ENCODE measurements at places on chromosomes 2 and 18.

DNA sequence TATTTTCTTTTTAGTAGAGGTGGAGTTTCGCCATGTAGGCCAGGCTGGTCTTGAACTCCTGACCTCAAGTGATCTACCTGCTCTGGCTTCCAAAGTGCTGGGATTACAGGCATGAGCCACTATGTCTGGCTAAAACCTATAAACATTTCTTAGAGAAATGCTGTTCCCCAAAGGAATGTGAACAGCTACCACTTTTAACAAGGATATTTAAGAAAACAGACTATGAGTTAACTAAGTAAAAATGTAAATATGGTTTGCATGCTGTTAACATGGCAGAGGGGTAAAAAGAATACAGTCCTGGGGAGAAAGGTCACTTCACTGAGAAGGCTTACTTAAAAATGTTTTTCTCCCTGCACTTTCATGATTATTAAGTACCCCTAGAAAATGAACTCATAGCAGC, 57.1 kb downstream of the SLC16A14 start:
- no peak for DNase-seq

DNA sequence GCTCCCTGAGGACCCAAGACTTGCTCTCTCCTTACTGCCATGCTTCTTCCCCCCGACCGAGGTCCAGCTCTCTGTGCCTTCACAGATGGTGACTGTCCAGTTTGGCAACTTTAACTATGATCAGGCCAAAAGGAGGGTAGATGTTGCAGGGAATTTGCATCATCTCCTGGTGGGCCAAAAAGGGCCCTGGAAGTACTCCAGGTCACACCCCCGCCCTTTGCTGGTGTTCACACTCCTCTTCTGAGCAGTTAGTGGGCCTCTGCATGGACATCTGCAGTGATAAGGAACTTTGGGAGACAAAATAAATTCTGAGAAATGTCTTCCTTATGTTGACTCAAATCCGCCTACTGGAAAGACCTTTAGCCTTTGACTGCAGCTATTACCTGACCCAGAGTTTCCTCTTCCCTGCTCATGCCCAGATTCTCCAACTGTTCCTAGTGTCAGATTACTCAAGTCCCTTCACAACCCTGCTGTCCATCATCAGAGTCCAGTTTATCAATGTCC, 234.4 kb downstream of the LOXHD1 start:
- peak; percentile 61 for DNase-seq

DNA sequence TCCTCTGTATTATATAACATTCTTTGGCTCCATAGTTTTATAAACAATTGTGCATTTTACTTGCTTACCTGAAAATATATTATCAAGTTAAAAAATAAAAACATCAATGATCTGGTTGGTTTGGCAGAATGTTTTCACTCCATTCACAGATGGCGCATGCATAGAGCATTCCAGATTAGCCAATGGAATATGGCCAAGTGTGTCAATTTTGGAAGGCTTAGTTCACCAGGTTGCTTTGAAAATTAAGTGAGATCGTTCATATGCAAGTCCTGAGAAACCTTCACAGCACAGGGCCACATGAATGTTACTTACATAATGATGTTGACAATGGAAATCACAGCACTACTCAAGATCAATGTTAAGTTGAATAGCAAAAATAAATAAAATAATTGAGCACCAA, 335.7 kb downstream of the GRB14 start:
- DNase-seq: no peak

GRCh38 chr2:190636361-190636760, 12.5 kb upstream of the NAB1 start:
- no peak for DNase-seq

GRCh38 chr2:232328516-232329460, 49.8 kb upstream of the ALPP start:
- no peak for DNase-seq

DNA sequence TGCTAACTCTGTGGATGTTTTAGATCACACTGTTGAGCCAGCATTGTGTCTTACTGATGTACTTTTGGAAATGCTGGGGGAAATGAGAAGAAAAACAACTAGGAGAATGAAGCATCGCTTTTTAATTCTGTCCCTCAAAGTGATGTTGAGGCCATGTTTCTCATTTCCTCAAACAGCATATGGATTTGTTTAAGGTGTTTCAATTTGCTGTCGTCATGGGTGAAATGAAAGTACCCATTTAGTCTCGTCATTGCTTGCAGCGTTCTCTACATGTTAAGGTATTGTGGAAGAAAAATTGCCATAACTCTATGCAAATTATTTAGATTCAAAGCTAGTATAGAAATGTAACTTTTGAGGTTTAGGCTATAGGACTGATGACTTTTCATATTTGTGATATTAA, 151.3 kb downstream of the KCTD1 start:
- no peak for DNase-seq

DNA sequence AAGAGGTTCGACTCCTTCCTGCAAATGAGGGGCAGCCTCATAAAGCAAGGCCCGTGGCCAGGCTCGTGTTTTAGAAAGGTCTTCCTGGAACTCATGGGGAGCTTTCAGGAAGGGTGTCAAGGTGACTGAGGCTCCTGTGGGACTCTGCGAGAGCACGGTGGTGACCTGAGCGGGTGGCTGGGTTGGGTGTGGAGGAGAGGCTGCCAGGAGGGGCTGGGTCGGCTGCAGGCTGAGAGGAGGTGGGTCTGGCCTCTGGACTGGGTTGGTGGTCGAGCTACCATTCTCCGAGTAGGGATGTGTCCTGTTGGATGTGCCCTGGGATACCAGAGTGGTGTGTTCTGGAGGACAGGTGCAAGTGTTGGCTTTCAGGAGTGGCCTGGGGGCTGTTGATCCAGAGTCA, 86.4 kb downstream of the DGKD start:
- DNase-seq: peak; percentile 56

DNA sequence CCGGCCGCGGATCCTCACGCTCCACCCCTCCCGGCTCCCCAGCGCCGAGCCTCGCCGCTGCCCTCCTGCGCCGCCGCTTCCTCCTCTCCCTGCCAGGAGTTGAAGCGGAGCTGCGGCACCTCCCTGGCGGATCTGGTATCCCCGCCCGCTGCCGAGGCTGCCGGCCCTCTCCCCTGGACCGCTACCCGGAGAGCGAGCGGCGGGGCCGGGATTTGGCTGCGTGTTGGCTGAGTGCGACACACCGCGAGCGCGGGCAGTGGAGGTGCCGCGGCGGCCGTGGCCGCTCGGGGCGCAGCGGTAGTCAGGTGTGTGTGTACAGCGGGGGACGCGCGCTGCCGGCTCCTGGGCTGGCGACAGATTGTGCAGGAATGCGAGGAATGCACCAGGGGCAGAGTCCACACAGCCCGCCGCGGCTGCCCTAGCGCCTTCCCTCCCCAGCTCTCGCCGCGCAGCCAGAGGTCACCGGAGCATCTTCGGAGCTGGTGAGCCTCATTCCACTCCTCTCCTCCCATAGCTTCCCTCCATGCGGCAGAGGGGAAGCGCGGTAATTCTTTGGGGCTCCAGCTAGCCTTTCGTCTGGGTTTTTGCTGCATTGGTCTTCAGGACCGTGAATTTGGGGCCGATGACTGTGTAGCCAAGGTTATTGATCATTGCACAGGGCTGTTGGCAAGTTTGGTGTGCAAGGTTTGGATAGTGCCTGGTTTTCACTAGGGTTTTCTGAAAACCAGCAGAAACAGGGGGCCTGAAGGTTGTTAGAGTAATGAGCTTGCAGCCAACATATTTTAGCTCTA, 1.3 kb downstream of the PKP4 start:
- DNase-seq: peak; percentile 86

- no peak for DNase-seq
These were observed 299.1 kb upstream of the TNP1 start for GRCh38 chr2:217158928-217159327.

- DNase-seq: no peak
These were observed 29.4 kb downstream of the MAP4K3 start for GRCh38 chr2:39407516-39408296.

DNA sequence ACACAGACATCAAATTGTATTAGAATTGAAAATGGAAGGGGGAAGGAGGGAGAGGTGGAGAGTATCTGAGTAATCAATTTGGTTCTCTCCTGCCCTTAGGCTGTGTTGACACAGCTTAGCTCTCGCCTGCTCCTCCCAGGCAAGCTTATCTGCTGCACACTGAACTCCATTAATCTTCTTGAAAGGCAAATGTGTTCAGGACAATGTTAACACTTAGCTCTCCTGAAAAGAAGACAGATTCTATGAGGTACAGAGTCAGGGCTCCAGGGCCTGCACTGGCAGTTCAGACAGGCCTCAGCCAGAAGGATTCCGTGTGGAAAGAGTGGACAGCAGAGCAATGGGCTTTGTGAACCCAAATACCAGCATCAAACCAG, 430.0 kb upstream of the TNP1 start:
- DNase-seq: no peak
